BE2C (cell line): ENCODE measurements at places on chromosomes 5 and 9.

DNA sequence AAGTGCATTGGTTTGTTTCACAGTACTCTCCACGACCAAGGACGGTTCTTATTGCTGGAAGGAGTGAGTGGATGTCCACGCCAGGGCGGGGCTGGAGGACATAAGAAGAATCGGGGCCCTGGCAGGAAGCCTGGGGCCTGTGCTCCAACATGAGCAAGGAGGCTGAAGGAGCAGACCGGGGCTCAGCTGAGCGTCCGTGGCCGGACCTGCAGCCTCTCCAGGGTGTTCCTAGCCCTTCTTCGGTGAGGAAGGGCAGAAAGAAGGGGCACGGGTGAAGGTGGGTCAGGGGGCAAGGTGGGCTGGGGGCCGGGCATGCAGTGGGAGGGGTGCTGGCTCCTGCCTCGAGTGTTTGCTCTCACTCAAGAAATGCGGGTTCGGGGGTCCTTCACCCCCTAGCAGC is 18.1 kb downstream of the FAM78A start:
- no peak for DNase-seq

DNA sequence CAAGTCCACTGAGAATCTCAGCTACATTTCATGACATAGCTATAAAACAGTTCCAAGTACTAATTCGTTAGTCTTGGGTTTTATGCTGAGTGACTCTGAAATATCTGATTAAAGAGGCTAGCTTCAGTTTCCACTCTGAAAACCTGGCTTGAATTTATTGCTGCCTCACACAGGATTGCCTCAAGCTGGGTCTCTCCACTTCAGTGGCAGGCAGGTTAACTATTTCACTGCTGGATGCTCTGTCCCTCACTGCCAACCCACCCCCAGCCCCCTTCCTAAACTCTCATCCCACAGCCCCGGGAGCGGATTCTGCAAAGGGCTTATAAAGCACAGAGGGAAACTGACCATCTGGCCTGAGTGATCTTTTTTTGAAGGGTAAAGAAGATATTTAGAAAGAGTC is 318.3 kb downstream of the MLLT3 start:
- DNase-seq, result no peak

GRCh38 chr9:78438211-78438610 is 141.3 kb downstream of the PSAT1 start:
- DNase-seq, result no peak

DNA sequence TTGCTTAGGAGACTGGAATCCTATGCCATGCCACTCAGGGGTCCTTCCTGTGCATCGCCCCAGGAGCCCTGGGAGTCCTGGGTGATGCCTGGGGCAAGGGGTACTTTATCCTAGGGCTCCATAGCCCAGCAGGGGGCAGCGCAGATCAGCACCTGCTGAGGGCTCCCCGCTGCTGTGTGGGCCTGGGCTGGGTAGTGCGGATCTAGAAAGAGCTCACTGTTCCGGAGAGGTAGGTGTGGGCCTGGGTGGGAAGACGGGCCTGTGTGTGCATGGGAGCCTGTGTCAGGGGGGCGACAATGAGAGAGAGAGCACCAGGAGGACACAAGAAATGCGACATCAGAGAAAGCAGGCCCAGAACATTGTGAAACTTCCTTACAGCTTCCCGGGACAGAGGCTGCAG is 11.4 kb upstream of the DAB2IP start:
- DNase-seq, result peak; percentile 86

GRCh38 chr5:14356305-14356704 is 213.2 kb downstream of the TRIO start:
- no peak for DNase-seq

DNA sequence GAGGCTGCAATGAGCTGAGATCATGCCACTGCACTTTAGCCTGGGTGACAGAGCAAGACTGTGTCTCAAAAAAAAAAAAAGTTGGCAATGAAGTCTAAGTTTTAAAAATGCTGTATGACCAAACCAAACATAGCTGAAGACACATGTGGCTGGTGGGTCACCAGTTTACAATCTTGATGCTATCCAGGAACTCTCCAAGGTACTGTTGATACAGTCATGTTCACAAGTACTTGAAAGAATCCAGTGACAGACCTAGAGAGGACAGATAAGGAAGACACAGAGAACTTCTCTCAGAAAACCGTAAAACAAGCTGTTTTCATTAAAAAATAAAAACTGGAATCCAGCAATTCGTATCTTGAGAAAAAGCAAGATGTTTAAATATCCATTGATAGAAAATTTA is 95.7 kb downstream of the ACTBL2 start:
- DNase-seq, result no peak

DNA sequence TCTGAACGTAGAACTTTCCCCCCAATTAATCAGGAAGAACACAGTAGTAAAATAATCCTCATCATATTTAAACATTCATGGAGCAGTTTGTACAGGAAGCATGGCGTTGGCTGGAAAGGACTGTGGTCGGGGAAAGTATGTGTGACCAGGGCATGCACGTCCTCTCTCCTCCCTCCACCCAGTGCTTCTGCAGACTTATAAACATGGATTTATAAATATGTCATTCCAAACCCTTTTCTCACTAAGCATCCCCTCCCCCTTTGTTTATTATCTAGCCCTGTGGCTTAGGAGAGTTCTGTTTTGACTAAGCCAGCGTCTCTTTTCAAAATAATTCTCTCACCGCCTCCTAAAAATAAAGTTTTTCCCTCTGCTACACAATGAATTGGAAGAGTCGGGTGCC is 70.4 kb upstream of the DAP start:
- DNase-seq, result no peak

DNA sequence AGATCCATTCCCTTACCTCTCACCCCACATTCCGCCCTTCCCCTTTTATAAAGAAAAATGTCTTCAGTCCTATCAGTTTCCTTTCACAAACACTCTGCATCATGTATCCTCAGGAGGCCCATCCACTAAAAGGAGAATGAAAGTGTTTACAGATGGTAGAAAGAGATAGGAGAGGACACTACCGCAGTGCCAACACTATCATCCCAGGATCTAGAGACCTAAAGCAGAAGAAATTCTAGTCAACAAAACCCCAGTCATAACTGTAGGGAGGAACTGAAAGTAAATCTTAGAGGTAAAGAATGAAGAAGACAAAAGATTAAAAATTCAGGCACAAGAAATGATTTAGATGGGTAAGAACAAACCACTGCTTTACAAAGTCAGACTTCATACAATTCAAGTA is 114.1 kb downstream of the MLLT3 start:
- DNase-seq, result no peak

GRCh38 chr5:127988146-127988760 is 95.3 kb upstream of the SLC12A2 start:
- DNase-seq, result peak; percentile 15

- DNase-seq, result no peak
Measured at GRCh38 chr5:58854441-58854840, 271.6 kb downstream of the RAB3C start.

DNA sequence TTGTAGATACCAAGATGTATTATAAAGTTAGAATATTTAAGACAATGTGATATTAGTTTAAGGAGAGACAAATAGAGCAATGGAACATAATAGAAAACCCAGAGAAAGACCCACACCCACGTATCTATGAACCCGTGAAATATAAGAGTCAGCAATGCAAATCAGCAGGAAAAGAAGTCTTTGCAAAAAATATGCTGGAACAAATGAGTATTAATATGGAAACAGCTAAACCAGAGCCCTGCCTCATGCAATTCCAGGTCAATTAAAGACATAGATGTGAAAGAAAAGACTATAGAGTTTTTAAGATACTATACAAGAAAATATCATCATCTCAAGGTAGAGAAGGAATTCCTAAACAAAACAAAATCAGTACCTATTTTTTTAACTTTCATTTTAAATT is 23.1 kb upstream of the IL3 start:
- no peak for DNase-seq

DNA sequence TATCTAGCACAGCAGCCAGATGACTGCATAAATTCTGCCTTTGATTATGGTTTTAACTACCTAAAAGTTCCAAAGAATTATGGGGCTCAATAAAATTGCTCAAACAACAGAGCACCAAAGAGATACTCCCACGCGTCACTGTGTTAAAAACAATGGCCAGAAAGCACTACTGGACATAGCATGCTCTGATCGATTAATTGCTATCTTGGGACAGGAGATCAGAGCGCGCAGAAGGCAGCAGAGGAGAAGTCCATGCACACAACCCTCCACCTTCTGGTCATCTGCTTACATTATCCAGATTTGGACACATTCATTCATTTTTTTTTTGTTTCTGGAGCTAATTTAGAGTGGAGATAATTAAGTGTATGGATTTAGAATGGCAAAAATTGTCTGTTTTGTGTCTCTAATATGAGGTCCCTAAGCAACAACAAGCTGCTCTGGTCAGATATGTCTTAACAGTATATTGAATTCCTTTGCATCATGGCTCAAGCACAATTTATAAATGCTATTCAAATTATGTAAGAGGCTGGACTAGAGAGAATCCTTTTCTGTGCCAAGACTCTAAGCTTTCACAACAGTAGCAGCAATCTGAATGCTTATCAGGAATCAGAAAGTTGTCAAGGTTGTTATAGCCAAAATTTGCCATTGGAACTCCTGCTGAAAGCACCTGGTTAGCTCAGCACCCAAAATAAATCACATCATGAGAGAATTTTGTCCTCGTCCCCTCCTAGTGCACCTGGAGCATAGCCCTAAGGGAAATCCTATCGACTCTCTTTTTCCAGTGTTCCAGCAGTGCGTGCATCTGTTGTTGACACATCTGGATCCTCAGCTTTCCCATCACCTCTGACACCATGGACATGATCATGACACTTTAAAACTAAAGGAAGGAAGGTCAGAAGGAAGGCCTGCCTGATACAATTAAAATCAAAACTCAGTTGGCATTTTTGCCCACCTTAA is 98.6 kb upstream of the HMHB1 start:
- no peak for DNase-seq

DNA sequence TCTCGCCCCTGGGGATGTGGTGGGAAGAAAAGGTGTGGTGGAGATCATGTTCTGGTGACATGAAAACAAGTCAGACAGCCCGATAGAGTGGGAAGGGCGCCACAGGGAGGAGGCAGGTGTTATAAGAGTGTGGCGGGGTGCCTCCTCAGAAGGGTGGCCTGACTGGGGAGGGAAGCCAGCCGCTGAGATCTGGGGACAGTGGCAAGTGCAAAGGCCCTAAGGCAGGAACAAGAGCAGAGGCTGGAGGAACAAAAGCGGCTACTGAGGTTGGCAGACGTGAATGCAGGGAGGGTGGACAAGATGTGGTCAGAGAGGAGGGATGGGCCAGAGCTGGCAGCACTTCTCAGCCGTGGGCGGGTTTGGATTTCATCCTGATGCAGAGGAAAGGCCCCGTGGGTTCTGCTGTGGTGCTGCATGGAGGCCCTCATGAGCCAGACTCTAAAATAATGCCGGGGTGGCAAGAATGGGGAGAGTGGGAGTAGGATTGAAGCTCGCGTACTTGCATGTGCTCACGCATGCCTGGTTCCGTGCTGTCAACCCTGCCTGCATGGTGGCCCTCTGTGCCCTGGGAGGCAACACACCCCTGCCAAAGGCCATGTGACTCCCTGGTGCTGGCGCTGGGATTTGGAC is 89.2 kb downstream of the MVB12B start:
- DNase-seq, result no peak

DNA sequence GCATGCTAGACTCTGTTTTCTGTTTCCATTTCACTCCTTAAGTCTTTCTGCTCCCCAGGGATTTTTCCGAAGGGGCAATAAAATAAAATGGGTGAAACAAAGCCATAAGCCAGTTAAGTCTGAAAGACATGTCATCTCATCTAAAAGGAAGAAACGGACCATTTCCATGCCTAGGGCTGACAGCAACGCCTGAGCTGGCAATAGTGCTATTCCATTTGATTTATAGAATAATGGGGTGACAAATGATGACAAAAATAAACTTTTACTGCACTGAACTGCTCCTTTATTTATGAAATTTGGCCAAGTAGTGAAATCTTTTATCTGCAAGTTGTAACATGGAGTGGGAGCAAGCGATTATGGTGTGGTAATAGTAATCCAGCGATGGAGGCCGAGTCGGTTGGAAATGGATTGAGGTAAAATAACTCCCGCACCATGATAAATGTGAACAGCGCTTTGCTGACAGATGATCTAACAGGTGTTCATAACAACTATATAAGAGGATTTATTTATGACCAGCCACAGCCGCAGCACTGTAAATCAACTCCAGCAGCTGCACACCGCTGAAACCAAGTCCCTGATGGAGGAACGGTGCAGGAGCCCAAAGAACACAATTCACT is 219.8 kb upstream of the TBCA start:
- no peak for DNase-seq

GRCh38 chr5:101364469-101364868 is 461.4 kb upstream of the ST8SIA4 start:
- no peak for DNase-seq

DNA sequence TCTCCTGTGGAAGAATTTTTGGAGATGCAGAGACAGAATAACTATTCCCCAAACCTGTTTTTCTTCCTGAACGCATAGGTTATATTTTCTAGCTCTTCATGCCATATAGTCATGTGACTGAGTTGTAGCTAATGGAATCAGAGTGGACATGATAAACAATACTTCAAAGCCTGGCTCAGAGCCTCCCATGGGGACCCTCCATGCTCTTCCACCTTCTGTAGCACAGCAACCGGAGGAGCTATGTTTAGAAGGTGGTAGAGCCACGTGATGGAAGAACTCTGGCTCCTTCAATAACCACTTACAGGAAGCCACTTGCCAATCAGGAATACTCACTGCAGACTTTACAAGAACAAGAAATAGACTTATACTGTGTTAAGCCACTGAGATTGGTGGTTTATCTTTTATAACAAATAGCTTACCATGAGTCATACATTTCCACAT is 39.2 kb downstream of the NADK2 start:
- peak; percentile 41 for DNase-seq

GRCh38 chr9:24044576-24044975 is 218.5 kb upstream of the ELAVL2 start:
- no peak for DNase-seq

GRCh38 chr5:177368869-177369644 is 11.3 kb downstream of the RGS14 start:
- DNase-seq, result peak; percentile 58

DNA sequence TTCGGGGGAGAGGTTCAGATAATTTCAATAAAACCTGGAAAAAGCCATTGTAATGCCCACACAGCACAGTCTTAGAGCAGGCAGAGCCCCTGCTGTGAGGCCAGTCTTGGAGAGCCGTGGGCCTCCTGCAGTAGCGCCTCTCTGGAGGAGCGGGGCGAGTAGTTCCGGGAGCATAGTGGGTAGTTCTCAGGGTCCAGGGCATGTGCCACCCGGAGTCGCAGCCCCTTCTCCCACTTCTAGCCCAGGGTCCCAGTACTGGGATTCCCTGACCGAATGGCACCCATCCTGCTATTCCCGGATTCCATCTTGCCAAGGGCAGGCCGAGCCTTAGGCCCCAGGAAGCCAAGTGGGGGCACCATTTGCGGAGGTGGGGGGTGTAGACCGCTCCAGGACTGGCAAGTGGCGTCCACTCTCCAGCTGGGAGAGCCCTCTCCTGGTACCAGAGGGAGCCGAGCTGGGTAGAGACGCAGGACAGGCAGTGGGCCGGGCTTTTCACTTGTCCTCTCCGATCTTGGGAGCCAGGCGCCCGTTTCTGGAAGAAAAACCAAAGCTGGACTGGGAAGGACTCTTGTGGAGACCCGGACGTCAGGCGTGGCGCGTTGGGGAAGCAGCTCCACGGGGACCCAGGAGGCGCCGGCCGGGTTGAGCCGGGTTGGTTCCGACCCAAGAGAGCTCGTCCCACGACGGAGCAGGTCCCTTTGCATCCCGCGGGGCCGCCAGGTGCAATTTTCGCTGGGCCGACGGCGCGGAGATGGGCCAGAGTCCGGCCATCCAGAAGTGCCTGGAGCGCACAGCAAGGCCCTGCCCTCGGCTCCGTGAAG is 12.1 kb downstream of the PROP1 start:
- DNase-seq, result no peak
